Foreskin keratinocyte (primary cell): ENCODE measurements at places on chromosomes 13 and 19. TPM values are rescaled to one million over a fixed set of nuclear protein-coding genes. Genes with fewer than 3 reads are reported as not detected.

DNA sequence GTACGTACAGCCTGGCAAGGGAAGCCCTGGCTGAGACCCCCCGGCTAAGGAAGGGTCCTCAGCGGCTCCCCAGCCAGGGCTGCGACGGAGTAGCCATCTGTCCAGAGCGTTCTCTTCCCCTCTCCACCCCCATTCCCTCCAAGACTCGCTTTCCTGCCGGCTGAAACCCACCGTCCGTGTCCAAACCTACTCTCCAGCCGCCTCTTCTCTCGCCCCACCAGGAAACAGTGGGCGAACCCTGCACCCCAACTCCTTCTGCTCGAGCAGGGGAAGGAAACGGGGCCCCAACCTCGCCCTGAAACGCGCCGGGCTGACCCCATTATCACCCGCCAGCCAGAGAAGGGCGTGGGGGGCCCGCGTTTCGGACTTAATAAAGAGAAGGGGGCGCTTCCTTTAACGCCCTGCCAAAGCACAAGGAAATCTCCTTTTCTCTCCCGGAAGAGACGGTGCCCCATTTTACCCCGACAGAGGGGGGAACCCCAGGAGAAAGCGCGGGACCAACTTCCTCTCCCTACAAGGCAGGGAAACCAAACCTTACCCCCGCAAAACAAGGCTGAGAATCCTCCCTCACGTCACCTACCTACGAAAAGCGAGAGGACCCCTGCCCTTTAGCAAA lies 2.5 kb downstream of the ZC3H4 start:
- DNase-seq: no peak

DNA sequence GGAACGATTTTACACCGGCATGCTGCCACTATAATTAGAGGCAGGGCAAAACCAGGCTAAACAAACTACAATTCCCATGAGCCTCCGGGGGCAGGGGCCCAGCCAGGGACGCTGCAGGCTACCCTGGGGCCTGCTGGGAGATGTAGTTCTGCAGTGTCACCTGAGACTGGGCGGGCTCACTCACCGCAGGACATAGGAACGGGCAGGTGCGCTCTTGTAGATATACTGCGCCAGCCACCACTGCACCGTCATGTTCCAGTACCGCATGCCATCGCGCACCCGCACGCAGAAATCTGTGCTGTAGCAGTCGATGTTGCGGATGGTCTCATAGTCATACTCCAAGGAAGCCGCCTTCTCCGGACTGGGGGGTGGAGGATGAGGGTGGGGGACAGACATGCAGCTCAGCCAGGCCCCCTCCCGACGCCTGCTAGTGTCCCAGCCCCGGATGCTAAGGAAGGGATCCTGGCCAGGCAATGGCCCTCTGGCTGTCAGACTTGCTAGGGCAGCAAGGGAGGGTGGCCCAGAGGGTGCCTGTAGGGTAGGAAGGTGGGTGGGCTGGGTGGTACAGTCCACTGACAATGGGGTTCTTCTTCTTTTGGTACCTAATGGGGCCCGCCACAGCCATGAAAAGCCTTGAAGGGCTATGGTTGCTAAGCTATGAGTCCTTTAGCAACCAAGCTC lies 5.8 kb upstream of the TMC4 start:
- DNase-seq: no peak

DNA sequence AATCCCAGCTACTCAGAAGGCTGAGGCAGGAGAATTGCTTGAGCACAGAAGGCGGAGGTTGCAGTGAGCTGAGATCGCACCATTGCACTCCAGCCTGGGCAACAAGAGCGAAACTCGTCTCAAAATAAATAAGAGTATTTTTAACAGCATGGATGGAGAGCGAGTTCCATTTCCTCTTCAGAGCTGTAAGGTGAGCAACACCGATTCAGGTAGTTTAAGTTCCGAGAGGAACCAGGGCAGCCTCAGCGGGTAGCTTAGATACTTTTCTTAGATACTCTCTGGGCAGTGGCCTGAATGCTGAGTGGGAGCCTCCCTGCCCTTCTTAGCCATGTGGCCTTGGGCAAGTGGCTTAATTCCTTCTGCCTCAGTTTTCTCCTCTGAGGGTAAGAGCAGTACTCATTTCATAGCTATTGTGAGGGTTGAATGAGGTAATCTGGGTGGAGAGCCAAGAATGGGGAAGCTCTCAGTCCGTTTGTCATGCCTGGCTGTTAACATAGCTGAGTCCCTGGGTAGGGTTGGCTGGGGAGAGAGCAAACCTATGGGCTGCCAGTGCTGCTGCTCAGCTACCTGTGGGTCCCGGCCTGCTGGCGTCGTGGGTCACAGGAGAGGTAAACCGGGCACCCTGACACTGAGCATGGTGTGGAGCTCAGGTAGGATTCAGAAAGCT lies 4.1 kb downstream of the ATP11A start:
- DNase-seq: peak; percentile 37

DNA sequence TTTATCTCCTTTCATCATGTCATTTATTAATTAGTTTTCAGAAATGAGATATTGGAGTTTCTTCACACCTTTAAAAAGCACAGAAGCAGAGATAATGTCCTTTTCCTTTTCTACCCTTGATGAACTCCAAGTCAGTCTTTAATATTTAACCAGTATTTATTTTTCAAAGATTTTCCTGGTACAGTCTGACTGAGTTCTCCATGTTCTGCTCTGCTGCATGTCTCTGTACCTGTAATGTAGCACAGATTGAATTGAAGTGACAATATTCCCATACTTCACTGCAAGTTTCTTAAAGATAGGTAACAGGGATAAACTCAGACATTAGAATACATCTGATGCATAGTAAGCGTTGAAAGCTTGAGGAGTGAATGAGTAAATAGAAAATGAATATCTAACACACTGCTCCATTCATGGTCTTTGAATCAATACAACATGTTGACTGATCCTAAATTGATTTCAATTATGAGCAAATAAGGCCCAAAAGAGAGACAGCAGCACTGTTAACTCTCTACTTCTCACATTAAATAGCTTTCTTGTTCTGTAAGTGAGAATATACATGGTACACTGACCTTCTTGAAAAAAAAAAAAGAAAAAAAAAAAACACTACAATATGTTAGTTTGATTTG lies 1323.6 kb upstream of the PRR20A start:
- no peak for DNase-seq

GRCh38 chr19:48274938-48275337 lies 5.1 kb downstream of the ZNF114 start:
- DNase-seq: no peak

DNA sequence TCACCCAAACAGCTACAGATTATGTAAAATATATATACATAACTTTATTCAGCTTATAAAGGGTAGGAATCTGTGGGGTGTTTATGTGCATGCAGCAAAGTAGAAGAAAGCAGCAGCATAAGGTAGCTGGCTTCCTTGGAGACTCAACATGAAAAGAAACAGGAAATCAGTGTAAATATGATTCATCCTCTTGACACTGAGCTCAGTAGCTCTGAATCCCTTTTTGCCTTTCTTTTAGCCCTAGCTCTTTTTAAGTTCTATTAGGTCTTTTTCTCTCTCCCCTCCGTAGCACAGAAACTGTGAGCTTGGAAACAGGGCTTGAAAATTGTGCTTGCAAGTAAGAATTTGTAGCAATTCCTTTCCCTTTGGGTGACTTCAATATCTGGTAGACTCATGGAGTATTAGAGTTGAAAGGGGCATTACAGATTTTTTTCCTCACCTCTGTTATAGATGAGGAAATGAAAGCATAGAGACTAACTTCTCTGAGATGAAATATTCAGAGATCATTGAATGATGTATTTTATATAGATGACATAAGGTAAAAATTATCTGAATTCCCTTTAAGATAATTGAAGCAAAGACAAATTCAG lies 314.4 kb downstream of the PCDH9 start:
- peak; percentile 17 for DNase-seq

CDX2 gene
- not detected in 2 replicates for total RNA-seq

KCNC3 gene
- total RNA-seq: not detected in 2 replicates

RGL3 gene
- not detected in 2 replicates for total RNA-seq

NTN5 gene
- total RNA-seq: not detected in 2 replicates
